NCI-H1092 (cell line): ENCODE measurements at places on chromosomes 6 and 20.
A peak's percentile ranks its signal among the peaks of the same experiment; 100 is the strongest.

- DNase-seq: no peak
These were observed 494.3 kb downstream of the EPM2A start for GRCh38 chr6:145241039-145241438.

DNA sequence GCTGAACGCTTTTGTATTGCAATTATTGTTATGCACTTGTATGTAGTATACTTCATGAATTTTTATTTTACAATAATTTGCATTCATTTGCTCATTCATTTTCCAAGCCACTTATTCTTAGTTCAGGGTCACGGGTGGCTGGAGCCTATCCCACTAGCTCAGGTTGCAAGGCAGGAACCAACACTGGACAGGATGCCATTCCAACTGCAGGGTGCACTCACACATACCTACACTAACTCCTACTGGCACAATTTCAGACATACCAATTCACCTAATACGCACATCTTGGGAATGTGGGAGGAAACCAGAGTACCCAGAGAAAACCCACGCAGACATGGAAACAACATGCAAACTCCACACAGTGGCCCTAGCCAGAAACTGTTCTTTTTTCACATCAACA, 61.8 kb downstream of the LMBRD1 start:
- no peak for DNase-seq

DNA sequence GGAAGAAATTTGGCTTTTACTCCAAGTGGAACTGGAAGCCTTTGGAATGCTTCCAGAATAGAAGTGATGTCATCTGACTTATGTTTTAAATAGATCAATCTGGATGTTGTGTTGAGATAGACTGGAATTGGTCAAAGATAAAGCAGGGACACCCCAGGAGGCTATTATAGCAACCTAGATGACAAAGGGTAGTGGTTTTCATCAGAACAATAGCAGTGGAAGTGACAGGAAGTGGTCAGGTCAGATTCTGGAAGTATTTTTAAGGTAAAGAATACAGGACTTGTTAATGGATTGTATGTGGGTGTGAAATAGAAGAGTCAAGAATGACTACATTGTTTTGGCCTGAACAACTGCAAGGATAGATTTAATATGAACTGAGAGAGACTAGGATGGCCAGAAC, 191.4 kb downstream of the ADGRB3 start:
- DNase-seq: no peak

DNA sequence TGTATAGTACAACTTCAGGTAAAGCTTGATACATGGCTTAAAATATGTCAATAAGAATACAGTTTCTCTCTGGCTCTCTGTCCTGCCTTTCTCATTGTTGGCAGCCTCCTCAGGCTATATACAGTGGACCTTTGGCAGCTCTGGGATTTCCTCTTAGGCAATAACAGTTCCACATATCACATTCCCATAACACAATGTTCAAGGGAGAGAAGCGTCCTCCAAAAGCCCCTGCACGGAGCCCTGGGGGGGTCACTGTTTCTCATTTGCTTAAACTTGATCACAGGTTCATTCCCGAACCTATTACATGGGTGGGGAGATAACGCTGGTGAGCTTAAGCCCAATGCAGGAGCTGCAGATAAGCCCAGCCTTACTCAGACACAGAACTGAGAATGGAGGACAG, 4.4 kb upstream of the FLRT3 start:
- DNase-seq: no peak

DNA sequence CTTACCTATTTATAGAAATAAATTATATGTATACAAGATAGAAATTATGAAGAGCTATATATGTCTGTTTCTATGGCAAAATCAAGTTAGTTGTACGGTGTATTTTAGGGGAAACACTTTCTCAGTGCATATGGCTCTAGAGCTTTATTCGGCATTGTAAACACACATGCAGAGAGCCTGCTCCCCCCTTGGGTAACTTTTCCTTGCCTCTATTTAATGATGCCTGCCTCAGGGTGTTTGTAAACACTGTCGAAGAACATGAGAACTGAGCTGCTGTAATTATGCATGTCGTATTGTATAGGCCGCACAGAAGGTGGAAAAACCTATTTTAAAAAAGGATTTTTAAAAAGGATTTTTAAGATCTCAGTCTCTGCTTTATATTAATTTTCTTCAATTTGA, 133.4 kb downstream of the FNDC1 start:
- DNase-seq: no peak

- peak; percentile 53 for DNase-seq
These were observed at the start of gene FLOT1 for GRCh38 chr6:30742316-30743098. Gene FLOT1 (minus strand): TSS chr6:30742687. CDS start chr6:30742189, 498 bp downstream.

DNA sequence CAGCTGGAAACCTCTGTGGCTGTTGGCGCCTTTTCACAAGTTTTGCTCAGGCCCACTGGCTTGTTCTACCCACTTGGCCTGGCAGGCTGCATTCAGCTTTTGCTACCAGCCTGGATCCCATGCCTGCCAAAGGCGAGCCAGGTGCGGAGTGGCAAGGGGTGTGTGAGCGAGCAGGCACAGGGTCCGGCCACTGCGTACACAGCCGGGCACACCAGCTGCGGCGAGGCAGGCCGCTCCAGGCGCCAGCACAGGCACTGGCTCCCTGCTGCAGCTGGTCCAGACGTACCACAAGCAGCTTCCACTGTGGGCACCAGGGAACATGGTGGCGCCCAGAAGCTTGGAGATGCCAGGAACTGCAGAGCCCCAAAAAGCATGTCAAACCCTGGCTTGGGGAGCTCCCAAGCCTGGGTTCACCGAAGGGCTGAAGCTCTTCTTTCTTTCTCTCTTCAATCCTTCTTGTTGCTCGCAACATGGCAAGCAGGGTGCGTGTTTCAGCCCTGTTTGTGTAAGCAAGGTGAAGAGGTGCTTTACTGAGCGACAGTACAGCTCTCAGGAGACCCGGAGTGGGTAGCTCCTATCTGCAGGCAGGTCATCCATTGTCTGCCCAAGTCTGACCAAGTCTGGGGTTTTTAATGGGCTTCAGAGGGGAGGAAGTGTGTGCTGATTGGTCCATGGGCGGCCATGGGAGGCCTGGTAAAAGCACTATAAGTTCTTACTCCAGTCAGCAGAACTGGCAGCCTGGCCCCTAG, 32.6 kb upstream of the GRM4 start:
- DNase-seq: no peak

DNA sequence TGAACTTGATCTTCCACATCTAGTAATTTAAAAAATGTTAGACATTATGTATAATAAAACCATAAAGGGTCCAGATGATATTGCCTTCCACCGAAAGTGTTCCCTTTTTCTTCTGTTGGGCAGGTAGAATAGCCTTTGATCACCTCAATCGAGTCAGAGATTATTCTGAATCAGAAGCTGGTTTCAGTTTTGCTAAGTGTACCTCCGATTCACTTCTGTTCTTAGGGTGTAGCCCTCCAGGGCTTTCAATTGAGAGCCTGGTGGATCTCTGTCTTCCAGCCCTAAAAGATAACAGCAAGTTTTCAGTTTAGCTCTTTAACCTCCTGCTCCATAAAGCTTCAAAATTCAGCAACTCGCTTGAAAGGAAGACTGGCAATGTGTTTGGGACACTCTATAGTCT, 21.1 kb upstream of the AIG1 start:
- no peak for DNase-seq
